ENCODE measurements at places on chromosomes 16 and 17.

GRCh38 chr16:71515026-71515425 is 11.2 kb upstream of the CHST4 start:
- DNase-seq: peak; percentile 76

DNA sequence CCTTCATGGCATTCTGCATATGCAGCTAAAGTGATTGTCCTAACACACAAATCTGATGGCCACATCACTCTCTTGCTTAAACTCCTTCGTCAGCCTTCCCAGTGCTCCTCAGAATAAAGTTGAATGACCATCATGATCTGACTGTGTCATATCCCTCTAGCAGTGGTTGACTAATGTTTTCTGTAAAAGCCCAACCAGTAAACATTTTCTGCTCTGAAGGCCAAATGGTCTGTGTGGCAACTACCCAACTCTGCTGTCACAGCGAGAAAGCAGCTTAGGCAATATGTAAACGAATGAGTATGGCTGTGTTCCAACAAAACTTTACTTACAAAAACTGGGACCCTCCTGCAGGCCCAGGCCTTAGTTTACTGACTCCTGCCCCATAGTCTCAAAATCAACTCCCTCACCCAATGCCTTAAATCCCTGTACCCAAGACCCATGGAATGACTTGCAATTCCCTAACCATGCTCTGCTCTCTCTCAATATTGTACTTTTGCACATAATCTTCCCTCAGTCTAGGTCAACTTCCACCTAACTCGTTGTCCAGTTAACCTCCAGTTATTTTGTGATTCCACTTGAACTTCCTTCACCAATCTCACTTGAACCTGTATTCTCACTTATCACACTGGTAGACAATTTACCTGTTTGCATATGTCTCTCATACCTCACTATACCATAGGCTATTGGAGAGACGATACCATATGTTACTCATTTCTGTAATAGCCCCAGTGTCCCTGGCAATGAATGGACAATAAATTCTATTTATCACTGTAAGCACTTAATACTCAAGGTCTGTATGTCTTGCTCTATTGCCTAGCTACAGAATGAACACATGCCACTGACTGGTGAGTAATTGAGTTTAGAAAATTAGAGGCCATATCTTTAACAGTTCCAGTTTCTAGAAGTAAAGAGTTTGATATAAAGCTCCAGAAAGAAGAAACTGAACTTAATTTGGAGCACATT is 29.1 kb downstream of the TMEM100 start:
- DNase-seq: no peak

DNA sequence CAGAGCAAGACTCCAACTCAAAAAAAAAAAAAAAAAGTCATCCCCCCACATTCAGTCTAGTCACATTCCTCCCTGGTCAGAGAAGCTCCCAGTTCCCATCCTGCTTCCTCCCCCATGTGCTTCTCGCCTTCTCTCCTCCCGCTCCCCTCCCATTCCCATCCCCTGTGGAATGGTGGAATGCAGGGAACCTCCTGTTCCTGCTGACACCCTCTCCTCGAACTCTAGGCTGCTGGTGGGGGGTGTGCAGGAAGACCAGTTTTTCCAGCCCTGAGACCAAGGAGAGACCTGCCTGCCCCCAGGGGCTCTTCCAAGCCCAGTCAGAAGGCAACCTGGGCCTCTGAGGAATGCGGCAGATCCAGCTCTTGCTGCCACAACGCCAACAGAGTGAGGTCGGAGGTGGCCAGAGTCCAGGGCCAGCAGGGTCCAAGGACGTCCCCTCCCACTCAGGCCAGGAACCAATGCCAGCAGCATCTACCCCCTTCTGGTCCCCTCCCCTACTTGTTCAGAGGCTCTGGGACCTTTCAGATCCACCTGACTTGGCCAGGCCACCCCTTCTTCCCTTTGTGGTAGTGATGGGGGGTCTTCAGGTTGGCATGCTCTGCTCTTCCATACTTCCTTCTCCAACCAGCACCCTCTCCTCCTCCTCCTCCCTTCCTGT is 39.3 kb upstream of the TAC4 start:
- peak; percentile 84 for DNase-seq

- peak; percentile 24 for DNase-seq
Observed at GRCh38 chr17:62720126-62720850, 87.8 kb downstream of the MARCHF10 start.

GRCh38 chr16:17348826-17349225 is 121.9 kb downstream of the XYLT1 start:
- no peak for DNase-seq

DNA sequence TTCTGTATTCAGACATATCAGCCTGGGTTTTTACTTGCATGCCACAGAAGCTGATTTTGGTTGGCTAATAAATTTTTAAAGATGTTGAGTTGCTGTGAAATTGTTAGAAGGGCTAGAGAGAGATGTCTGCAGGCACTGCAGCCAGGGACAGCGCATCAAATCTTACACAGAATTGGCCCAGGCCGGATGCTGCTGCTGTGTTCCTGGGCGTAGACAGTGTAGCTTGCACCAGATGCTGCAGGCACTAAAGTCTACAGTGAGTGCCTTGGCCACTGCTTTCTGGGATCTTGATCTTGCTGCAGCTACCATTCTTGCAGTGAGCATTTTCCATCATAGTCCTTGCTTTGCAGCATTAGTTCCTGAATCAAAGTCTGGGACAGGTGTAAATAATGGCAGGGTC is 169.9 kb downstream of the SPECC1 start:
- no peak for DNase-seq

GRCh38 chr16:78939597-78939996 is 660.9 kb downstream of the MAF start:
- no peak for DNase-seq

DNA sequence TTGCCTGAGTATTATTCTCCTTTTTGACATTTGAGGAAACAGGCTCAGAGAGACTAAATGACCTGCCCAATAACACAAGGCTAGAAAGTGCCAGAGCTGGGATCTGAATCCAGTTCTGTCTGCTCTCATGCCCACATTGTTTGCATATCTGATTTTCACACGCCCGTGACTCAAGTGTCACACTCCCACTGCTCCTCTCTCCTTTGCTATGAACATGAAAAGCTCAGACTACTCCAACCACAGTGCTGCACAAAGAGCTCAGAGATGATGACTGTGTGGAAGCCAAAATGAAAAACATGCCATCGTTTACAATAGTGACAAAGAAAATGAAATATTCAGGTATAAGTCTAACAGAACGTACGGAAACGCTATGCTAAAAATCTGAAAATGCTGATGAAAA is 107.9 kb downstream of the SMG6 start:
- DNase-seq: no peak

GRCh38 chr16:17839907-17840306 is 369.1 kb upstream of the XYLT1 start:
- no peak for DNase-seq

GRCh38 chr16:89363621-89364393 is 126.6 kb downstream of the ANKRD11 start:
- DNase-seq: peak; percentile 50

DNA sequence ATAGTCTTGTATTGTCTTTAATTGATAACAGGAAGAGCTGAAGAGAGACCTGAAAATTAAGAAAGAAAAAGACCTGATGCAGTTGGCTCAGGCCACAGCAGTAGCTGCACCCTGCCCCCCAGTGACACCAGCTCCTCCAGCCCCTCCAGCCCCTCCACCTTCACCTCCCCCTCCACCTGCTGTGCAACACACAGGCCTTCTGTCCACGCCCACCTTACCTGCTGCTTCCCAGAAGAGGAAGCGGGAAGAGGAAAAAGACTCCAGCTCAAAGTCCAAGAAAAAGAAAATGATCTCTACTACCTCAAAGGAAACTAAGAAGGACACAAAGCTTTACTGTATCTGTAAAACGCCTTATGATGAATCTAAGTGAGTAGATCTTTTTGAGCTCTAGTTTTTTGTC is 36.8 kb downstream of the C17orf58 start:
- peak; percentile 74 for DNase-seq

DNA sequence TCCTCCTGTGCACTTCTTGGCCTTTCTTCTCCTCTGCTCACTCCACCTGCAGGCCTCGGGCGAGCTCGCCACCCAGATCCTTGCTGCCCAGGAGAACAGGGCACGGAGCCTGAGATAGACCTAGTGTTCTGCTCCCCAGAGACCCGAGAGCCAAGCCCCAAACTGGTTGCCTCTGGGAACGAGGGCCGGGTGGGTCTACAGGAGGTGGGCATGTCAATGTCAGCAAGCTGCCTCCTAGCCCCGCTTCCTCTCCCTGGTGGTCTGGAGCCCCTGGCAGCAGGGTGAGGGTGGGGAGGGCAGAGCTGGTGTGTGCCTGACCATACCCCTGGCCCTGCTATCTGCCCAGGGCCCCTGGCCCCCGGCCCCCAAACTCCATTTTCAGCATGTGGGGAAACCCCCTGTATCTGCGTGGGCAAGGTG is 841 bp upstream of the NDRG4 start:
- no peak for DNase-seq

DNA sequence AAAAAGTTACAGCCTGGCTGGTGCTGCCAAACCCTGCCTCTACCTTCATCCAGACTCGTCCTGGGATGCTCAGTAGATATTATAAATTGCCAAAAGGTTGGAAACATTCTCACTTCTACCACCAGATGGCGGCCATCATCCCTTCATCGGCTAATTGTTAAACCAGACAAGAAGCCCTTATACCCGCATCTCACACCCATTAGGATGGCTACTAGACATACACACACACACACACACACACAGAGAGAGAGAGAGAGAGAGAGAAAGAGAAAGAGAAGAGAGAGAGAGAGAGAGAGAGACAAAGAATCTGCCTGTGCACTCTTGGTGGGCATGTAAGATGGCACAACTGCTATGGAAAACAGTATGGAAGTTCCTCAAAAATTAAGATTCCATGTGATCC is 15.0 kb upstream of the SCIMP start:
- peak; percentile 79 for DNase-seq

- no peak for DNase-seq
Observed at GRCh38 chr16:2845116-2845515, 12.9 kb downstream of the PRSS22 start.

- DNase-seq: no peak
Observed at GRCh38 chr17:55219934-55220333, 44.8 kb upstream of the HLF start.

DNA sequence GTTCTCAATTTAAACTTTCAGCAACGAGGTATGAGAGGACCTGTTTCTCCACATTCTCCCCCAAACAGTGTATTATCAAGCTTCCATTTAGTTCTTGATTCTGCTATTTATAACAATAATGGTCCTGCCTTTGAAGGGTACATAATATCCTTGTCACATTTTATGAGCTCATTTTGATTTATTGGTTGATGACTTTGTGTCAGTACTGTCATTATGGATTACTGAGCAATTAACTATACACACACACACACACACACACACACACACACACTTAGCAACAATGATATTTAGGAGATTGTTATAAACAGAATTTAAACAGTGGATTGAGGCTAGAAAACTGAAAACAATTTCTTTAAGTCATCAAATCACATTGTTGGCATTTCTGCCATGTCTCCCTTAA is 7.0 kb downstream of the TMIGD1 start:
- no peak for DNase-seq

GRCh38 chr17:39634384-39634871 is 2.5 kb upstream of the STARD3 start:
- DNase-seq: peak; percentile 76

DNA sequence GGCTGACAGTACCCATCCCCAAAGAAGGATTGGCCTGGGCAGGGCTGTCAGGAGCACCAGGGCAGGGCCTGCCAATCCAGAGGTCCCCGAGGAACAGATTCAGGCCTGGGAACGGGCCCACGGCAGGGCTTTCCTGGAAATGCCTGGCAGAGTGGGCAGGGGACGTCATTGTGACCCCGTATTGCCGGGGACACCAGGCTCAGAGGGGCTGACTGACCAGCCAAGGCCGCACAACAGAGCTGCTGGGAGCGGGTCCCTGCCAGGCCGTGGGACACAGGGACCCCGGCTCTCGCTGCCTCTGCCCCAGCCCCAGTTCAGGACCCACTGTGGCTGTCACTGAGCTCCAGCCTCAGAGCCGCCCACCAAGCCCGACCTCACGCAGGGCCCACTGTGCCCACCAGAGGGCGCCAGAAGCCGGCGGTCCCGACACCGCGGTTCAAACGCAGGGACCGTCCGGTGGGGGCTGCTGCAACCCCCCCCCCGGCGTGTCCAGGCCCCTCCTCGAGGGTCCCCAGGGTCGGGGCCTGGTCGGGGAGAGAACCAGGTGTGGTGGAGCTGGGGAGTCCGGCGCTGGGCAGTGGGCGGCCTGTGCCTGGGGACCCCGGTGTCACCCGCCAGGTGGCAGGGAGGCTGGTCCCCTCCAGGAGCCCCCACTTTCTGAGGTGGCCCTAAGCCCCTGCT is 15.2 kb upstream of the SSTR5 start:
- DNase-seq: peak; percentile 57

DNA sequence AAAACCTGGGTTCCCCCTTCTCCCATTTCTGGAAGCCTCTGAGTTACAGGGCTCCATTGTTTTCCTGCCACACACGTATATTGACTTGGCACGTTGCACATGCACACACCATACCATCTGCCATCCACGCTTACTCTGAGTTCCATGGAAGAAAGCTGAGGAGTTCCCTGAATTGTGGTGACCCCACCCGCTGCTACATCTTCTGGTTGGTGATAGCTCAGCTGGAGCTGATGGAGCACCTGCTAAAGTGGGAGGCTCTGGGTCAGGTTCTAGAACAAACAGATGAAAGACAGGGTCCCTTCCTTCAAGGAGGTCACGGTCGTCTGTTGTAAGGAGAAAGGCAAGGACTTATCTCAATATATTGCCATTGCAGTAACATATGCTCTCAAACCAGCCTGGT is 41.1 kb downstream of the TMEM11 start:
- DNase-seq: no peak

GRCh38 chr17:30886187-30886586 is 19.9 kb downstream of the TEFM start:
- no peak for DNase-seq

DNA sequence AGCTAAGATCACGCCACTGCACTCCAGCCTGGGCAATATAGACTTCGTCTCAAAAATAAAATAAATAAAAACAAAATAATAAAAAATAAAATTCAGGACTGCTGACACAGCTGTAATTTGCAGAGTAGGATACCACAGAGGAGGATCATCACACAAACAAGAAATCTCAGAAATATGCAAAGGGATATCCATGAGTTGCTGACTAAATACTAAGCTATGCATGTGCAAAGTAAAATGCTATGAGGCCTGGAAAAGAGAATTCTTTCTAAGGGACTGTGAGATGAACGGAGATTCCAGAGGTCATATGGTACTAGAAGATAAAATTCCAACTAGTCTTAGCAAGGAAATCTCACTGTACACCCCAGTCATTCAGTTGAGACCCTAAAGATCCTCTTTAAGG is 74.8 kb downstream of the SLC39A11 start:
- no peak for DNase-seq

DNA sequence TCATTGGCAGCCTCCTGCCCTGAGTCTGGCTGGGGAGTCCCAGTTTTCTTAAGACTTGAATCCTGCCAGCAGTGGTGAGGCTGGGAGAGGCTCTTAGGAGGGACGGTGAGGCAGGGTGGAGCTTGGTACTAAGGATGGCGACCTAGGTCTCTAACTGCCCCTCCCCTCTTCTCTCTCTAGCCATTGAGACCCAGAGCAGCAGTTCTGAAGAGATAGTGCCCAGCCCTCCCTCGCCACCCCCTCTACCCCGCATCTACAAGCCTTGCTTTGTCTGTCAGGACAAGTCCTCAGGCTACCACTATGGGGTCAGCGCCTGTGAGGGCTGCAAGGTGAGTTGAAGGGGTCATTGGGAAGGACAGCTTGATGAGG is 16.4 kb downstream of the GJD3 start:
- DNase-seq: no peak

- DNase-seq: no peak
Observed at GRCh38 chr16:66948837-66949225, 12.2 kb upstream of the CES3 start.

GRCh38 chr16:14284930-14285512 is 213.9 kb downstream of the MRTFB start:
- peak; percentile 83 for DNase-seq

- DNase-seq: no peak
Observed at GRCh38 chr16:28873543-28874201, 4.6 kb upstream of the ATP2A1 start.
